Astrocyte (in vitro differentiated cells and primary cell): ENCODE measurements at places on chromosomes 13 and 19. TPM values are rescaled to one million over a fixed set of nuclear protein-coding genes. Genes with fewer than 3 reads are reported as not detected.

- DNase-seq: no peak
These were observed 13.5 kb downstream of the TM9SF2 start for GRCh38 chr13:99514801-99515200.

- DNase-seq: no peak
These were observed 14.8 kb upstream of the DNAJC15 start for GRCh38 chr13:43008596-43008995.

DNA sequence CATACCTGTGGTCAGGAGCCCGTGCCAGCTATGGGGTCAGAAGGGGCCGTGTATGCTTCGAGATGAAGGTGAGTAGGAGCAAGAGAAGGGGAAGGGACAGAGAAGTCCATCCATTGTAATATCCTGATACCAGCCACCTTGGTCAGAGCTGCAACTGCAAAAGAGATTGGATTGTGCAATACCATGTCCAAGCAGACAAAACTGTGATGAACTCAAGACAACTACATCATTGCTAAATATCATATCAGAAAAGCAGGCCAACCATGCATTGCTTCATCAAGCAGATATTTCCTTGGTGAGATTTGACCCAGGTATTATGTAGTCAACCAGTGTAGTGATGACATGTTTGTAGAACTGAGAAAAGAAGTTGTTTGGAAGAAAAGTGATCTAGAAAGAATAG lies 12.1 kb downstream of the HNRNPUL1 start:
- DNase-seq: no peak

DNA sequence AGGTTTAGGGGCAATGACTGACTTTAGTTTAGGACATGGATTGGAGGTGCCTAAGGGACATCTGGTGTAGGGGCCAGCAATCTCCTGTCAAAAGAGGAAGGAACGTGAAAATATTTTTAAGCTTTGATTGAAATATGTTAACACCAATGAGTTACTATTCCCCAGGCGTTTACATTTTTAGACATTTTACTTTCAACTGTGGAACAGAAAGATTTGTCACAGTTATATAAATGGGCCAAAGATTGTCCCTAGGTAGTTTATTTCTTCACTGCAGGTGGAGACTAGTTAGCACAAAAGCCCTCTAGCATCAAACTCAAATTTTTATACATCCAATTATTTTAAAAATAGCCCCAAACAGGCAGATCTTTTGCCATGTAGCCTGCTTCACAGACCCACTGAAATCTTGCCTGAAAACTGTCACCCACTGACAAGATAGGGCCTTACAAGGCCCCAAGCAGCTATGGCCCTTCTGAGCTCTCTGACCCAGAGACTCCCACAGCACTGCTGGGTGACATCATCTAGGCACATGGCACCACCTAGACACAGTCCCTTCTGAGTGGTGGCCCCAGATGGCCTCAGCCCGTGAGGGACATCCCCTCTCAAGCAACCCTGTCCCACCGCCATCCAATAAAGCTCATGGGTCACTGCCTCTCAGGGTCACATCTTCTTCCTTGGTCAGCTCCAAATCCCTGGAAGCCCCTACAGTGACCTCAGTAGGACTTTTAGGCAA lies 64.8 kb upstream of the DOCK9 start:
- no peak for DNase-seq

DNA sequence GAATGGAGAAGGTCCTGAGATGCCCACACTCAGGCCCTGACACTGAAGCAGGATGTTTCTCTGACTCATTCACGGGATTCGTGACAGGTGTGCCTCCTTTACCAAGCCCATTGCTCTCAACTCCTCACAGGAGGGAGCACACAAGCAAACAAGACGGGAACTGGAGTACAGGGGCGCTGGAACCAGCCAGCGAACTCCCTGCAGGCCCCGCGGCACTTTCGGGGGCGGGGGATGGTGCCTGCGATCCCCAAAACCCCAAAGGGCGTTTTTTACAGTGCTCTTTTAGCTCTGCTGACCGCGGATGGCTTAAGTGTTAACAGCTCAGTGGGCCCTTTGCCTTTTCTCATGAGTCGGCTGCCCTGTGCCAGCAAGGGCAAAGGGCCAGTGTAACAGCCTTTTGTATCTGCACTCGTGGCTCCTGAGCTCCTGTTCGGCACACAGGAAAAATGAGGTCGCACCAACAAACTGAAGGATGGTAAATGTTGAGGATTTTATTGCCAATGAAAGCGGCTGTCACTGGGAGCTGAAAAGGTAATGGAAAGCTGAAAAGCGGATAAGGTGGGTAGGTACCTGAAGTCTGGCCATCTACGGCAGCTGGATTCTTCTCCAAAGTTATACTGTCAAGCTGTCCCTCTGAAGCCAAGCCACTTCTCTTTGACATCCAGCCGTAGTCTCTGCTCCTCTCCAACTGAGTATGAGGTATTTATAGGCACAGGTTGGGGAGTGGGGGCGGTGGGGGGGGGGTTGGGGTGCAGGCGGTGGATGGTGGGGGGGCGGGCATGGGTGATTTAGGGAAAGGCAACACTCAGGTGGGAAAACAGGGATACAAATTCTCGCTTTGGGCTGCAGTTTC lies 65.0 kb upstream of the TRPC4 start:
- no peak for DNase-seq

DNA sequence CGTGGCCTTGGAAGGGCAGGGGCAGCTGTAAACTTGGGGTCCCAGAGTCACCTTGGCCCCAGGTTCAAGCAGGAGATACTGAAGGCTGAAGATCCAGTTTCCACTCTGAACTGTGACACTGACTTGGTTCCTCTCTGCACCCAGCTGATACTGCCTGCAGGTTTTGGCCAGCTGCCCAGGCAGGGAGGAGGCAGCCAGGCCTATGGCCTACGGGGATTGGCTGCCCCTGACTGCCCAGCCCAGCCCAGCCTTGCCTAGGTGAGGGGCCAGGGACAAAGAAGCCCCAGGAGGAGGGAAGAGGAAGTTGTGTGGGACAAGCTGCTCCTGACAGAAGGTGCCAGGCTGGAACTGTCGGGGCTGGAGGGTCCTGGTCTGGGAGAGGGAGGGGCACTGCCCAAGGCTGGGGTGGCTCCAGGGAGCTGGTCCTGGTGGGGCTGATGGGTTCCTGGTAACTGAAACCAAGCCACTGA lies 51.7 kb upstream of the CYP4F8 start:
- DNase-seq: no peak

DNA sequence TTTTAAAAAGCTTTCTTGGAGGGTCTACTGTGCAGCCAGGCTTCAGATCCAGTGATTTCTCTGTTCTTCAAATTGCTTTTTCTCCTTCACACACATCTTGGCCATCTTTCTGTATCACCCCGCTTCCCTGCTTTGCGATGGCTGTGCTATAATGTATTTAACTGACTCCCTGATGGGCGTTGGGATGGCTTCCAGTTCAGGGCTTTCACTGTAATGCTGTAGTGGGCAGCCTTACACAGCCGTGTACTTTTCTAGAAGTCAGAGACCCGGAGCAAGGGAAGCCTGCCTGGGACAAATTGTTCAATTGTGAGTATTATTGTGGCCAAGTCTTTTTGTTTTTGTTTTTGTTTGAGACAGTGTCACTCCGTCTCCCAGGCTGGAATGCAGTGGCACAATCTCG lies 19.4 kb upstream of the PAK4 start:
- DNase-seq: no peak

- DNase-seq: no peak
These were observed 64.8 kb upstream of the GPR183 start for GRCh38 chr13:99371956-99372355.

DNA sequence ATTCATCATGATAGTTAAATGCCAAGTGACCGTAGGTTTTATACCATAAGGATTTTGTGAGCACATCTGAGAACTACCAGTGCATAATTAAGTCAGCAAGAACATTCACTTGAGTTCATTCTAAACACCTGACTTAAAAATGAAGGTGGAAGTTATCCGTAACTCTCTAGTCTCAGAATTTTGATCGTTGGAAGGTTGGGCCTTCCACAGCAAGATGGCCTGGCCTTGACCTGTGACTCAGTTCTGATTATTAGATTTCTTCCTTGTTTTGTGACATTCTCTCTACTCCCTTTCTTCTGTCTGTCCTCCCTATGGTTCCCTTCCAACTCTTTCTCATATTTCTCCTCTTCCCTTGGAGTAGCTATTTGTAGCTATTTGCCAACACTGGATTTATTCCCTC lies 20.0 kb upstream of the WDFY2 start:
- DNase-seq: no peak

DNA sequence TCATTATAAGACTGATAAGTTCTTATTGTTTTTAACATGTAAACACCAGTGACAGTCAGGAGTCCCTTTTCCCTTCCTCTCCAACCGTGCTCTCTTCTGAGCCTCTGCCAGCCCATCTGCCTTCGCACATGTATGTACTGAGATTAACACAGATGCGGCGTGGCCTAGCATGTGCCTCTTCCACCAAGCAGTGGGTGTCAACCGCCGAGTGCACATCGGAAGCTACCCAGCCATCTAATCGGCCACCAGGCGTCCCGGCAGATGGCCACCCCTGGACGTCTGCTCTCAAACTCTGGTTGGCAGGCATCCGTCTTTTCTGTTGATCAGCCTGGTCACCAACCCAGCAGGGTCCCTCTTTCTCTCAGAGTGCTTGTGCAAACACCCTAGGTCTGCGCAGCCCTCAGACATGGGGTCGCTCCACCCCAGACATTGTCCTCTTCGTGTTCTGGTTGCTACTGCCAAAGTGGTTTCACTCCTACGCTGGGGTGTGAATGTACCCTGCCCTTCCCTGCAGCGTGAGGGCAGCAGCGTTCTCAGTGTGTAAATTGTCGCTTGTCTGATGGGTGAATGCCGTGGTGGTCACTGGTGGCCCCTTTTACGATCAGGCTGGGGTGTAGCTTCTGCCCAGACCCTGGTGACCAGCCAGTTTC lies 57.7 kb upstream of the LDLR start:
- DNase-seq: no peak

DNA sequence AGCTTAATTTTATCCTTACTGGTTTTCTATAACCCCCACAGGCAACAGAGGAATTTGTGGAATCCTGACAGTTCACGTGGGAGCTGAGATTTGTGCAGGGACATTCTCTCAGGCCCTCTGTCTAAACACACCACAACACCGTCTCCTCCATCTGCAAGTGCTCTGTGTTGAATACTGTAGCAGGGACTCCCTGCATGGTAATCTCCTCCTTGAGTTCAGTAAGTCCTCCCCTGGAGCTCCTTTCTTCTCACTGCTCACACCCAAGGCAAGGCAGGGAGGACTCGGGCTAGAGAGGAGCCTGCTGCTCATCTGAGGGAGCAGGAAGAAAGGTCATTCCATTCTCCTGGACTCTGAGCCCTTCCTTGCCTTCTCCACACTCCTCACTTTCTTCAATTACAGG lies 348.2 kb downstream of the KCTD12 start:
- no peak for DNase-seq

DNA sequence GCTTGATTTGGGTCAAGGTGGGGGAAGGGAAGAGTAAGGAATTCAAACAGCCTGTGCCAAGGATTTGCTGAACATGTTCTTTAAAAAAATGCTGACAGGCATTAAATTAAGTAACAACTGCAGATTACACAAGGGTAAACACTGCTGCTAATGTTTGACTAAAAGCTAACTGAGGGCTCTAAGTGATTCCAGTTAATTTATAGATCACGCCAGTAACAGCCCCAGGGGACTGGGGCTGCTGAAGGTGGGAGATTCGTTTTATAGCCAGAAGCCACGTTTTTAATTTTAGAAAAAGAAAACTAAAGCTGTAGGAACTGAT lies 321.7 kb downstream of the DLEU7 start:
- DNase-seq: no peak

DNA sequence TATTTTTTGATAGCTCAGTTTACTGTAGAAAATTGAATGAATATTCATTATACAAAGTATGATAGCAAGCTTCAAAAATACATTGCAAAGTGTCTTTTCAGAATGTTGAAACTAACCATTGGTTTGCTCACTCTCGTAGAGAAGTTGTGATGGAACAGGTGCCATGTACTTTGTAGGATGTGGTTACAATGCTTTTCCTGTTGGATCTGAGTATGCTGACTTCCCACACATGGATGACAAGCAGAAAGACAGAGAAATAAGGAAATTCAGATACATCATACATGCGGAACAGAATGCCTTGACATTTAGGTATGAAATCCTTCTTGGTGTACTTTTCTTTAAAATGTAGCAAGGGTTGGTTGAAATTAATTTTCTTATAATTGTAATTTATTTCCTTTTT lies 30.5 kb downstream of the CDADC1 start:
- no peak for DNase-seq

GRCh38 chr13:94658926-94659597 lies 53.3 kb downstream of the SOX21 start:
- no peak for DNase-seq

DNA sequence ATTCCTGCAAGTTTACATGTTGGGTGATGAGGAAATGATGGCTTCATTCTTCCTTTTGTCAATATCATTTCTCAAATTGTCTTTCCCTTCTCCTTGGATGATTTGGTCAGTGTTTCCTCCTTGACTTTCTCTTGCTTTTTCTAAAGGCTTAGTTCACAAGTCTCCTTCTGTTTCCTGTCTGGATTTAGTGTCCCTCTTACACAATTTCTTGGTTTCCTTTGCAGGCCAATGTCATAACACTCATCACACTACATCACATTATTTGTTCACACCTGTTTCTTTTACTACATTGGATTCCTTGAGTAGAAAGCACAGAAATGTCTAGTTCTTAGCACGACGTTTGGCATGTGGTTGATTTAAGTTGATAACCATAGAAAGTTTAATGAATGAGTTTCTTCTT lies 490.7 kb downstream of the TDRD3 start:
- DNase-seq: no peak

- DNase-seq: no peak
These were observed 41.9 kb downstream of the TBC1D4 start for GRCh38 chr13:75440100-75440499.

- DNase-seq: peak; percentile 62
These were observed 12.2 kb downstream of the TPM4 start for GRCh38 chr19:16088351-16089009.

GRCh38 chr19:1487576-1488281 lies 2.4 kb downstream of the PCSK4 start:
- no peak for DNase-seq

GRCh38 chr19:1511318-1512317 lies 1.2 kb downstream of the ADAMTSL5 start:
- no peak for DNase-seq

DNA sequence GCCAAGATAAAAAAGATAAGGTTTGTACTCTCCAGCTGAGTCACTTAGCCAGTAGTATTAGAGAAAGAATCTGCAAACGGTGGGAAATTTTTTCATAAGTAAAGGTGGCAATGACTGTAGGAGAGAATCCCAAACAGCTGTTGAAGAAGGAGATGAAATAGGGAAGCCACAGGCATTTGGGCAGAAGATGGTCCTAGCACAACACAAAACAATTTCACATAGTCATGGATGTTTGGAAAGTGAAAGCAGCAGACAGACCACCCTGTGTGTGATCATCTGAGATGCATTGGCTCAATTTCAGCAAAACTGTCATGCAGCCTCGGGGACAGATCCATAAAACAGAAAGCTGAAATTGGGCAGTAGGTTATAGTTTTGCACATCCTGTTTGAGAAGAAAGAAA lies 2832.4 kb downstream of the PCDH9 start:
- DNase-seq: peak; percentile 10

- peak; percentile 71 for DNase-seq
These were observed 6.0 kb downstream of the AP1M2 start for GRCh38 chr19:10580979-10581631.

Gene LSR
- 8.4 and 18.1 TPM in 2 replicates for total RNA-seq

Gene PNMA8C
- total RNA-seq: 0.55 and 0.98 TPM in 2 replicates

Gene IRF2BP1
- 18.8 and 22.9 TPM in 2 replicates for total RNA-seq

Gene PLIN3
- total RNA-seq: 148 and 157 TPM in 2 replicates

Gene CLC
- not detected in 2 replicates for total RNA-seq

Gene OR4F17
- not detected in 2 replicates for total RNA-seq

Gene CLEC17A
- 0.09 TPM in 1 of 2 replicates, not detected in the other for total RNA-seq

Gene B3GLCT
- total RNA-seq: 11.2 TPM in 2 replicates

Gene CRTC1
- 8.4 and 8.8 TPM in 2 replicates for total RNA-seq

Gene SELENOV
- total RNA-seq: not detected in 2 replicates

Gene LTBP4
- total RNA-seq: 46.9 and 63.5 TPM in 2 replicates

Gene CALR3
- not detected in 2 replicates for total RNA-seq

Gene SHISA7
- 0.09 TPM in 1 of 2 replicates, not detected in the other for total RNA-seq
